ENCODE measurements at places on chromosomes 1 and 21.

- peak; percentile 52 for DNase-seq
- H3K4me3 ChIP-seq: no peak overlapping the region
These were observed 38.6 kb downstream of the MEF2D start for GRCh38 chr1:156461781-156462647.

GRCh38 chr1:21909787-21910503 is 27.2 kb downstream of the HSPG2 start:
- H3K27me3 ChIP-seq: no peaks in the 10 kb centered on the region
- peaks cover 5% of the 10 kb centered on the region for H3K36me3 ChIP-seq
- H3K4me1 ChIP-seq: peaks cover 78% of the 10 kb centered on the region
- H3K4me3 ChIP-seq: no peak overlapping the region
- DNase-seq: peak; percentile 81
- H3K27ac ChIP-seq: peak overlapping the region; percentile 96

GRCh38 chr1:61898658-61899057 is 156.4 kb downstream of the PATJ start:
- H3K27me3 ChIP-seq: no peaks in the 10 kb centered on the region
- no peaks in the 10 kb centered on the region for H3K36me3 ChIP-seq
- no peaks in the 10 kb centered on the region for H3K4me1 ChIP-seq

GRCh38 chr1:211910913-211911485 is 80.4 kb upstream of the LPGAT1 start:
- peaks cover 29% of the 10 kb centered on the region for H3K27me3 ChIP-seq
- no peaks in the 10 kb centered on the region for H3K36me3 ChIP-seq
- DNase-seq: peak; percentile 32
- no peak overlapping the region for H3K27ac ChIP-seq

- peak; percentile 88 for DNase-seq
- H3K27ac ChIP-seq: peak overlapping the region; percentile 34
- H3K27me3 ChIP-seq: no peaks in the 10 kb centered on the region
- H3K36me3 ChIP-seq: no peaks in the 10 kb centered on the region
- no peak overlapping the region for H3K4me3 ChIP-seq
These were observed 1.5 kb upstream of the PTP4A2 start for GRCh38 chr1:31939484-31940329.

DNA sequence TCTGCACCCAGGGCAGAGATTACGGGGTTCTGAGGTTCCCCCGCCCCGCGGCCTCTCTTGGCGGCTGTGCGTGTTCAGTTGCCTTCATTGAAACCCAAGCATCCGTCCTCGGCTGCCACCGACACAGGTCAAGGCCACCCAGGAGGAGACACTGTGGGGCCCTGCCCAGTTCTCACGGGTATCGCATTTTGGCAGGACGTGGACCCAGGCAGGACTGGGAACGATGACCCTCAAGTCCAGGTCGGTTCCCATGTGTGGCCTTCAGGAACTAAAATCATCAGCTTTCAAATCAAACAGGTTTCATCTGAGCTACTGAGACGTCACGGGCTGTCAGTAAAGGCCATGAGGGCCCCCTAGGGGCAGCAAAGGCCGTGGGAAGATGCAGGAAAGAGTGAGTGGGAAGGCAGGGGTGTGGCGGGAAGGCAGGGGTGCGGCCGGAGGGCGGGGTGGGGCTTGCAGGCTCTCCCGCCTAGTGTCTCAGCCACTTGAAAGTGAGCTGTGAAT is 7.0 kb upstream of the C1orf174 start:
- no peaks in the 10 kb centered on the region for H3K27me3 ChIP-seq
- H3K4me3 ChIP-seq: no peak overlapping the region
- H3K27ac ChIP-seq: no peak overlapping the region
- no peaks in the 10 kb centered on the region for H3K36me3 ChIP-seq
